Suppressor macrophage treated with lipopolysaccharide for 4 hours (primary cell): ENCODE measurements at places on chromosomes 2 and 18.

- no peak for DNase-seq
Observed at GRCh38 chr2:50196775-50197480, 835.0 kb downstream of the NRXN1 start.

DNA sequence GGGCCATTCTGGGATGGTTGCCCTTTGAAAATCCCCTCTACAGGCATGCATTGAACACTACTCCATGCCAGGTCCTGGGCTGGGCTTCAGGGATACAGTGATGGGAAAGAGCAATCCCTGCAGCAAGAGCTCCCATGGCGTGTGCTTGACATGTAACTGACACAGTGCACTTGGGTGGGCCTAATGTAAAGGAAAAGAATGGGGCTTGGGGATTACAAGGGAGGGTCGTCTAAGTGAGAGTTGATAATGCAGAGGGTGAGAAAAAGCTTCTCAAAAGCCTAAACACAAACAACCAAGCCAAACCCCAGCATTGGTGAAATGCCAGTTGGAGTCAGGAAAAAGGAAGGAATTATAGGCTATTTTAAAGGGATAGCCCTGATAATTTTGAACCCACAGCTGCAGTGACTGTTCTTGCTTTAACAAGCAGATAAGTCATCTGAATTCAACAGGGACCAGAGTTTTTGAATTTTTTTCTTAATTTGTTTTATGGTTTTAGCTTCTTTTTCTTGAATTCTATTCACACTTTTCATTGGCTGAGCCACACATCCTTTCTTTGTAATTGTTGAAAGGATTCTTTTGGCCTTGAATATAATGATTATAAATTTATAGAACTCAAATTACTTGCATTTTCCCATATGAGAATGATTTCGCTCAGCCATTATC lies 308.7 kb downstream of the LPIN1 start:
- no peak for DNase-seq

GRCh38 chr2:223100061-223100511 lies 48.1 kb downstream of the KCNE4 start:
- no peak for DNase-seq

- no peak for DNase-seq
Observed at GRCh38 chr2:24870891-24871705, 48.9 kb downstream of the ADCY3 start.

DNA sequence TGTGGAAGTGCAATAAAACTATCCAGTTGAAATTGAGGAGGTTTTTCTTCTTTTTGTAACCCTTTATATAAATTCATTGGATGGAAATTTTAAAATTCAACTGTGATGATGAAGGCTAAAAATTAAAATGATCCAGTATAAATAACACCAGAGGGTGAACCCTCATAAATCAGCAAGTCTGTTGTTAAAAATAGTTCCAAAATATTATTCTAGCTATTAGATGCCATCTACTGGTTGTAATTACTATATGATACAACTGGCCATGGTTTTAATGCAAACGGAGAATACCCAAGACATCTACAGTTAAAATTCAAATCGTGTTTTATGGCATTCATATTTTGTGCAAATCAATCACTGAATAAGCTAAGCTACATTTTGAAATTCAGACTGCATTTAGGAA lies 53.8 kb downstream of the TMEM200C start:
- no peak for DNase-seq
